Hematopoietic multipotent progenitor cell treated with erythropoietin and hydrocortisone succinate and interleukin-3 and kit ligand, for 15 days (in vitro differentiated cells): ENCODE measurements at places on chromosomes 4 and X.

GRCh38 chr4:67762086-67762485 lies 7.9 kb upstream of the GNRHR start:
- DNase-seq, result no peak

DNA sequence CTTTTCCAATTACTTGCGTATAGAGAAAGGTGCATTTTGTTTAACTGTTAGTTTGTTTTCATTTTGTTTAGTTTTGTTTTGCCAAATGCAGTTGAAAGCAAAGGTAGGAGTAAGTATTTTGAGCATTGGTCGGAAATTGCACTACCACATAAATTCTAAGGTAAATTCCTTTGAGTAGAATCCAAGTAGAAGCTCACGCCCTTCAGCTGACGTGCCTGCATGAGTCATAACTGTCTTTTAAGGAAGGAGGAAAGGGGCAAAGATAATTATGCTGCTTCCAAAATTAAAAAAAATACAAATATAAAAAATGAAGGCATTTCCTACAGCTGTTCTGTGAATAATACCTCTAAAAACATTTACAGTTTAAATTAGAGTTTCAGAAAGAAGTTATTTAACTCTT lies 110.2 kb upstream of the MYOZ2 start:
- no peak for DNase-seq

DNA sequence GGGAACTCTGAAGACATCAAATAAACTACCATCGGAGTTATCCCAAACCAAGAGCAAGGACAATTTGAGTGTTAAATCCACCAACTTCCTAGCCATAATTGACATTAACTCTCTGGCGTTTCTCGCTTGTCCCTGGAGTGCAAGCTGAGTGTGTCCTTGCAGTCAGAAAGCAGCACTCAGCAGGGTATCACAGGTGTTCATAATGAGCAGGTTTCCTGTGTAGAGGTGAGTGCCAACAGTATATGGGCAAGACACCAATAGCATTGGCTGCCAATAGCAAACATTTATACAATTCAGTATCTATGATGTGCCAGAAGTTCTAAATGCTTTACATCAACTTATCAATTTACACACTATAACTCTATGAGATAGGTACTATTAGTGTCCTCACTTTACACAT lies 11.2 kb downstream of the BLTP1 start:
- no peak for DNase-seq

- no peak for DNase-seq
Measured at GRCh38 chr4:120472447-120473131, 405.9 kb upstream of the MAD2L1 start.

DNA sequence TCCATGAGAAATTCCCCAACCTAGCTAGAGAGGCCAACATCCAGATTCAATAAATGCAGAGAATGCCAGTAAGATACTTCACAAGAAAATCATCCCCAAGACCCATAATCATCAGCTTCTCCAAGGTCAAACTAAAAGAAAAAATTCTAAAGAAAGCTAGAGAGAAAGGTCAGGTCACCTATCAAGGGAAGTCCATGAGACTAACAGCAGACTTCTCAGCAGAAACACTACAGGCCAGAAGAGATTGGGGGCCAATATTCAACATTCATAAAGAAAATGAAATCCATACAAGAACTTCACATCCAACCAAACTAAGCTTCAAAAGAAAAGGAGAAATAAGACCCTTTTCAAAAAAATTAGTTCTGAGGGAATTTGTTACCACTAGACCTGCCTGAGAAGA lies 118.8 kb upstream of the ANXA10 start:
- no peak for DNase-seq

DNA sequence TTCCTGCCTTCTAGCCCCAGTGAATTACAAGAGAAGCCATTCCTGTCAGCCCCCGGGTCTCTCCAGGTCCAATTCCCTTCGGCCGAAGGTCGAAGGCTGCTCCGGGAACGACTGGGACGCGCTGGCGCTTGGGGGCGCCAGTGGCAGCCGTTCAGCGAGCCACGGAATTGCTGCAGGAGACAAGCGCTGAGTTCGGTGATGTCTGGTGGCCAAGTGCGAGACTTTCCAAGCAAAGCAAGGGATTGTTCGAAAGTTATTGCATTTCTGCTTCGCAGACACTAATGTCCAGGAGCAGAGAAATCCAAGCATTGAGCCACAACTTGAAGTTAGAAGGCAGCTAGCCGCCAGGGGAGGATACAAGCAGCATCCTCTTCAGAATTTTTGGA lies 1.1 kb upstream of the DKK2 start:
- DNase-seq, result no peak

DNA sequence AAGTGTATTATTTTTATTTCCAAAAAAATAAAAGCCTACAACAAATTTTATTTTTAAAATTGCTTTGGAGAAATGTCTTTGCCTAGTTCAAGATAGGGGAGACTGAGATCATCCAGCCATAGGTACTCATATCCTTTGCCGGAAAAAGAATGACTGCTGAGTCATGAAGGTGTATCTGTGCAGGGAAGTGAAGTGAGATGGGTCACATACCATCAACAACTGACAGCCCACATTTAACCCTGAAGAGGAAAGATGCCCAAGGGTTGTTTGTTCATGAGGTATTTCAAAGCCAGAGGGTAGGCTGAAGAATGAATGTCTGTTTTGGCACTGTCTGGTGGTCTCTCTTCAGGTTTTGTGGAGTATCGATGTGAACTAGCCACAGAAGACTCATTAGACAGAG lies 106.7 kb upstream of the TTC29 start:
- no peak for DNase-seq

- DNase-seq, result no peak
Measured at GRCh38 chrX:21946925-21947641, 6.6 kb downstream of the SMS start.

DNA sequence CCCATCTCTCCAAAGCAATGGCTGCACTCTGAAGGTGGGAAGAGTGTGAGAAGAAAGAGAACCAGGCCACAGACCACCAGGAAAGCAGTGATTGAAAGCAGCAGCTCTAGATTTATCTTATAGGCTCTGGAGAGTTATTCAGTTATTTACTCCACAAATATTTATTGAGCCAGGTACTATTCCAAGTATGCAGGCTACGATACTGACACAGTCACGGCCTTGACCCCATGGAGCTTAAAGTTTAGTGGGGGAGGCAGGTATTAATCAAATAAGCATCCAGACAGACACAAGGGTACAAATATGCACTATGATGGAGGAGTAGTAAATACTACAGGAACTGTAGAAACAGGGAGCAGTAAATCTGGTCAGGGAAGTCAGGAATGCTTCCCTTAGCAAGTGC lies 2.8 kb downstream of the TMEM185A start:
- DNase-seq, result no peak

DNA sequence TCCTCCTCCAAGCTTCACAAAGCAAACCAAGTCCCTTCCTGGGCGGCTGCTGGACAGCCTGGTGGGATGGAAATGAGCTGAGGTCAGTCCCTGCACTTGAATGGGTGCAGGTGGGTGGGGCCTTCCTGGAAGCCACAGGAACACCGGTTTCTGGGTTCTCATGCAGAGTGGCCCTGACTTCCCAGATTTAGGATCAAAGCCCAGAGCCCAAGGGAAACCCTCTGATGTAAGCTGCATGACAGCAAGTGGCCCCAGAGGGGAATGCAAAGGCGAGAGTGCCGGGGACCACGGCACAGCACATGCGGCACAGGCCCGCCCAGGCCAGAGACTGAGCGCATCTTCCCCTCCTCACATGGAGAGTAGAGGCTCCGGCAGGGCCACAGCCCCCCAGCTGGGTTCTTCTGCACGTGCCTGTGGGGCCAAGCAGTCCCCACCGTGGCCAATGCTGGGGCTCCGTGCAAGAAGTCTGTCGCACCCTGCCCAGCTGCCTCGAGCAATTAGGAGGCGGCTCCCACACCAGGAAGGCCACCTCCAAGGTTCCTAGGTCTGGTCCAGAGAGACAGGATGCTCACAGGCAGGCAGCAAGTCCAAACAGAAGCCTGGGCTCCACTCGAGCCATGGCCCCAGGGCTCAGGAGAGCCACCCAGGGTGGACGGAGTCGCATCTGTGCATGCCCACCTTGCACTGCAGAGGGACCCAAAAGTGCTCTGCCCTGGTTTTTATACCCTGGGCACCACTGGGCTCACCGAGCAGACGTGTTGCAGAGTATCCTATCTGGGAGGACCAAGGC lies 83.0 kb downstream of the HTRA3 start:
- no peak for DNase-seq

DNA sequence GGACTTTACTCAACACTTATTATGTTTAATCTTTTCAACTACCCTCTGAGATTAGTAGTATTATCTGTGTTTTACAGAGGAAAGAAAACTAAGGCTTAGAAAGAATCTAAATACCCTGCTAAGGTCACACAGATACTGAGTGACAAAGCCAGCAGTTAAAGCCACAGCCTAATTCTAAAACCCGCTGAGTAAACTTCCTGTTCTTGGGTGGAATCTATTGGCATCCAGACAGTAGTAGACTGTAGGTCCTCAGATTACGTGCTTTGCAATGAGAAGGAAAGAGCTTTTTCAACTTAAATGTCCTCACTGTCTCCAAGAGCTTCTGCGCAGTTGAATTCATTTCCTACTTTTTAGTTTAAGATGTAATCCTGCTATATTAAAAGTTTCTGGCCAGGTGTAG lies 126.0 kb downstream of the TENM3 start:
- no peak for DNase-seq

GRCh38 chrX:139881130-139881529 lies 51.7 kb downstream of the ATP11C start:
- DNase-seq, result no peak

DNA sequence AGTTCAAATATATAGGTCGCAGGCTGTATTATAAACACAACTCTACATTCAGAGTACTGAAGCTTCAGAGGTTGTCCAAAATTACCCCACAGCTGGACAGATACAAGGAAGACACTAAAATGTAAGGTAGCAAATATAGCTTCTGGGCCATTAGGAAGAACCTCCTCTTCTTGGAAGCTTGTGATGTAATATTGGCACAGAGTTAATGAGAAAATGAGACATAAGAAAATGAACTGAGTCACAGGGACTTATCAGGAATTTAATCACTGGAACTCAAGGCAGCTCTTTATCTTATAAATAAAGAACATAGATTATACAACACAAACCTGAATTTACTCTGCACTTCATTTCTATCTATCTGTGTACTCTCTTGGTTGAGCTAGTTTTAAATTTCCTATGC lies 344.7 kb downstream of the PCDH10 start:
- DNase-seq, result no peak

DNA sequence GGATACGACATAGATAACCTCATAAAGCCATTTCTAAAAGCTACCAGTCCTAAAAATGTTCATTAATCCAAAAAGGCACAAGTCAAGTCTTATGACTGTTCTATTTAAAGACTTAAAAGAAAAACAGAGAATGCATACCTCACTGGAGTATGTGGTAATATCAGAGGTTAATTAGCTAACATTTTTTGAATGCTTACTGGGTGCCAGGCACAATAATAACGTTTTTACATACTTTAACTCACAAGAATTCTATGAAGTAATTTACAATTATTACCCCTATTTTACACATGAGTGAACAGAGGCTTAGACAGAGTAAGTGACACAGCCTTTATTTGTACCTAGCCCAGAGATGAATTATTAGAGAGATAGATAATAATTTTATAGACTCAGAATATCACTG lies 207.5 kb downstream of the PDGFC start:
- no peak for DNase-seq

DNA sequence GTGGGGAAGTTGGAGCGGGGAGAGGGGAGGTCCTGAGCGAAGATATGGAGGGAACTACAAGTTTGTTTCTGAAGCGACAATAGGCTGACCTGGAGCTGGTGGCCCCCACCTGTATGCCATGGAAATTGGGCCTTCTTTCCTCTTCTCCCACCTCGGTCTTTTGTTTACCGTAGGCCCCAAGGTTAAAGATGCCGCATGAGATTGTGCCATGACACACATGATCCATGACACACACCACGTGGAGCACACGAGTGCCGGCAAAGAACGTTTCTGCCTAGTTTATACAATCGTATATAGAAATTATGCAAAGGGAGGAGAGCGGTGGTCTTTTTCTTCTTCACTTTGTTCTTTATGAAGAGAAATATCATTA lies 408 bp downstream of the TMEM33 start:
- peak; percentile 21 for DNase-seq

GRCh38 chrX:4764888-4765287 lies 1051.4 kb upstream of the PRKX start:
- DNase-seq, result no peak

DNA sequence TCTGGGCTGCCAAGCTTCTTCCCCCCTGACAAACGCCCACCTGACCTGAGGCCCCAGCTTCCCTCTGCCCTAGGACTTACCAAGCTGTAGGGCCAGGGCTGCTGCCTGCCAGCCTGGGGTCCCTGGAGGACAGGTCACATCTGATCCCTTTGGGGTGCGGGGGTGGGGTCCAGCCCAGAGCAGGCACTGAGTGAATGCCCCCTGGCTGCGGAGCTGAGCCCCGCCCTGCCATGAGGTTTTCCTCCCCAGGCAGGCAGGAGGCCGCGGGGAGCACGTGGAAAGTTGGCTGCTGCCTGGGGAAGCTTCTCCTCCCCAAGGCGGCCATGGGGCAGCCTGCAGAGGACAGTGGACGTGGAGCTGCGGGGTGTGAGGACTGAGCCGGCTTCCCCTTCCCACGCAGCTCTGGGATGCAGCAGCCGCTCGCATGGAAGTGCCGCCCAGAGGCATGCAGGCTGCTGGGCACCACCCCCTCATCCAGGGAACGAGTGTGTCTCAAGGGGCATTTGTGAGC lies 37.0 kb downstream of the HTRA3 start:
- no peak for DNase-seq

DNA sequence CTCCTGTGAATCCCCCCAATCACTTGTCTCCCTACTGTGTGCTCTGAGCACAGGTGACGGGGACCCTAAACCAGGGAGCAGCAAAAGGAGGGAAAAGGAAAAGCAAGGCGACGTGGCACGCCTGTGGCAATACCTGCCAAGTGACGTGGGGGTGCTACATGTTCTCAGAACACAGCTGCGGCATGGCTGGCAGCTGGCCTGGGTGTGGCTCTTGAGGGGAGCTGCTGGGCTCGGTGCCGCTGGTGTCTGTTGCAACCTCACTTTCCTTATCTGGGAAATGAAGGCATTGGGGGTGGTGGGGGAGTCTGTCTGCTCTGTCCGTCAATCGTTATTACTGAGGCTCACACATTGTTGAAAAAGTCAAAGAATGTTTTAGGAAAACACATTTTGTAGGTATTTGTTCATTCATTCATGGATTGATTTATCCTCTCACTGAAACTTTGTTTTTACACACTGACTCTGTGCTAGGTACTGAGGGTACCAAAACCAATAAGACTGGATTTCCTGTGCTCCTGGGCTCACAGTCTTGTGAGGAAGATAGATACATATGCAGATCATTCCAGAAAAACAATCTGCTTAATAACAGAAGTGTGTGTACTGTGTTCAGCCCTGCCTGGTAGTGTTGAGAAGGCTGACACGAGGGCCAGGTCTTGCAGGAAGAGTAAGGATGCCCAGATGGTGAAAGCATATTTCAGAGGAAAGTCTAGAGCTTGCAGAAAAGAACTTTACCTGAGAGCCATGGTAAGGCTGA lies 217.6 kb downstream of the PTTG2 start:
- peak; percentile 83 for DNase-seq

DNA sequence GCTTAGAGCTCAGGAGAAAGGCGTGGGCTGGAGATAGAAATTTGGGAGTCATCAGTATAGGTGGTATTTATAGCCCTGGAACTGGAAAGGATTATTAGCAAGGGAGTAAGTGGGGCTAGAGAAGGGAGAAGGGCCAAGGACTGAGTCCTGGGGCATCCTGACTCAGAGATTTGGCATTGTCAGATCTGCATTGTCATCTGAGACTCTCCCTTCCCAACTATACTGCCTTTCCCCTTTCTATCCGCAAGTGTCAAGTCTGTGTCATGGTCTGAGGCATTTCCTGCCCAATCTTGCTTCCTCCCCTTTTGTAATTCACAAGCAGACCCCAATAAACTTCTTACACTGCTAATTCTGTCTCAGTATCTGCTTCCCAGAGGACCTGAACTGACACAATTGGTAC lies 24.4 kb upstream of the SLC25A43 start:
- no peak for DNase-seq

- DNase-seq, result peak; percentile 24
Measured at GRCh38 chrX:71650333-71650969, 16.9 kb upstream of the LOC101059915 start.
